ENCODE measurements at places on chromosomes 4 and X.

GRCh38 chr4:137660211-137660610 lies 127.9 kb upstream of the PCDH18 start:
- no peak for DNase-seq

DNA sequence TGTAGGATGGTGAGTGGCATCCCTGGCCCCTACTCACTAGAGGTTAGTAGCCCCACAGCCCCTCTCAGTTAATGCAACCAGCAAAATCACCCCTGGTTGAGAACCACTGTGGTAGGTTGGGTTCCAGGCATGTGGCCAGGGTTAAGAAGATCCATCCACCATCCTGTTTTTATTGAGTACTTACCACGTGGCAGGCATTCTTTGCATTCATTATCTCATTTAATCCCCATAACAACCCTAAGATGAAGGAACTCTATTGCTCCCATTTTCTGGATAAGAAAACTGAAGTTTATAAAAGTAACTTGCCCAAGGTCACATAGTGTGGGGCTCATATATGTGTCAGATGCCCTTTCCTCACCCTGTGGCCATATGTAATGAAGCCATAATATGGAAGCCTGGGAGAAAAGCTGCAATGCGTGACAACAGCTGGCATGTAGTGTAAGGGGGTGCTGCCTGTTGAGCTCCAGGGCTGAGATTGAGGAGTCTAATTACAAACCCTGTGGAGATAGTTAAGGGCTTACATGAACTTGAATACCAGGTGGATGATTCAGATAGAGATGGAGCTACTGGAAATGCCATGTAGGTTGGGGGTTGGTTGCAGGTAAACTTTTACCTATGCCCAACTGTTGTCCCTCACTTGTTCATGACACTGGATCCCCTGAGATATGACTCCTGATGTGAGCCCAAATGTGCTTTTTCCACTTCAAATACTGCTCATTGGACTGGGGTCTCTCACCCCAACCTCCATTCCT lies 100.2 kb upstream of the PGRMC2 start:
- no peak for DNase-seq

DNA sequence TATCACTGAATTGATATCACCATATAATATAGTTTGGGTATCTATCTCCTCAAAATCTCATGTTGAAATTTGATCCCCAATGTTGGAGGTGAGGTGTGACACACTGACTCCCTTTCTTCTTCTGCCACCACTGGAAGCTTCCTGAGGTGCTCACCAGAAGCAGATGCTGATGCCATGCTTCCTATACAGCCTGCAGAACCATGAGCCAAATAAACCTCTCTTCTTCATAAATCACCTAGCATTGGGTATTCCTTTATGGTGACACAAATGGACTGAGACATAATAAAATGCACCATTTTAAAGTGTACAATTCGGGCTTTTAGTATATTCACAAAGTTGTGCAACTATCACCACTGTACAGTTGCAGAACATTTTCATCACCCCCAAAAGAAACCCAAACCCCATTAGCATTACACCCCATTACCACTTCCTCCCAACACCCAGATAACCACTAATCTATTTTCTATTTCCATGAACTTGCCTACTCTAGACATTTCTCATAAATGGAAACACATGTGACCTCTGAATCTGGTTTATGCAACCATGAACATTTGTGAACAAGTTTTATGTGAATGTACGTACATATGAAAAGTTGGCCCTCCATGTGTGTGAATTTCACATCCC lies 148.9 kb downstream of the OPHN1 start:
- no peak for DNase-seq

DNA sequence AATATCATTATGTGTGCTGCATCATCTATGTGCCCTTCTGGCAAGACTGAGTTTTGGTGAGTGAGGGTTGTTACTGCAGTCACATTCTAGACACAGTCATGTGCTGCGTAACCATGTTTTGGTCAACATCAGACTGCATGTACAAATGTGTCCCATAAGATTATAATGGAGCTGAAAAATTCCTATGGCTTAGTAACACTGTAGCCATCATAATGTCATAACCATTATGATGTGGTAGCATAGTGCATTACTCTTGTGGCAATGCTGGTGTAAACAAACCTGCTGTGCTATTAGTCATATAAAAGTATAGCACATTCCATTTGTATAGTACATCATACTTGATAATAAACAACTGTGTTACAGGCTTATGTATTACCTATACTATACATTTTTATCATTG lies 198.1 kb upstream of the NUDT6 start:
- no peak for DNase-seq

DNA sequence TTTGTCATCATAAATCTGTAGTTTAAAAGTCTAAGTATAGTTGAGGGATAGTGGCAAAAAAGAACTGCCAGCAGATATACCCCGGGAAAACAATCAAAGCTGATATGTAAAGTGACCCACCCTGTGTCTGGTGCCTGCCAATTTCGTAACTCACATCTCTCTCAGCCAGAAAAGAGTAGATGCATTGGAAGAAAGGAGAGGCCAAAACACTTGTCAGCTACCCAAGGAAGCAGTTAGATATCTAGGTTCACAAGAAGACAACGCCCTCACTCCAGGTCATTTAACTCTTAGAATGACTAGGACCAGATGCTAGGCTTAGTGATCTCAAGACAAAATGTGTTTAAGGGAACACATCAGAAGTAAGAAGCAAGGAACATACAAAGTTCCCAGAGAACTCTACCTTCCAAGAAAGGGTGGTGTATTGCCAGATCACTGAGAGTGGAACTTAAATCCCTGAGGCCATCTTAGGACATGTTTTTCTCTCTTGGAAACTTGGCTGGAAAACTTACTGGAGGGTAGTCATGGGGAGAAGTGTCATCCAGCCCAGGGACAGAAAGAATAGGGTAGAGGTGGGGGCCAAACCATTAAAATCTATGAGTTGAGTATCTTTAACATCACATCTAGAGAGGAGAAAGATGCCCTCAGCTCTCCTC lies 125.9 kb downstream of the SHISA3 start:
- DNase-seq: no peak

GRCh38 chr4:2961811-2962441 lies 1.3 kb downstream of the NOP14 start:
- no peak for DNase-seq

DNA sequence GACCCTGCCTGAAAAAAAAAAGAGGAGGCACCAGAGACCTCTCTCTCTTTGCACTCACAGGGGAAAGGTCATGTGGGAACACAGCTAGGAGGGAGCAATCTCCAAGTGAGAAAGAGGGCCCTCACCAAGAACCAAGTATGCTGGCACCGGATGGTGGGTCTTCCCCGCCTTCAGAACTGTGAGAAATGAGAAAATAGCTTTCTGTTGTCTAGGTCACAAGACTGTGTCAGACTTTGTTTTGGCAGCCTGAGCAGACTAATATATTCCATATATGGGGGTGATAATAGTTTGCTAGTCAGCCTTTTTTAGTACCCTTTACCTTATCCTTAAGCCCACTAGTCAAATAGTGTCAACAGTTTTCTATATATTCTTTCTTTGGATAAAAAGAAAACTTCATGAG lies 193.0 kb downstream of the TRIML1 start:
- no peak for DNase-seq

DNA sequence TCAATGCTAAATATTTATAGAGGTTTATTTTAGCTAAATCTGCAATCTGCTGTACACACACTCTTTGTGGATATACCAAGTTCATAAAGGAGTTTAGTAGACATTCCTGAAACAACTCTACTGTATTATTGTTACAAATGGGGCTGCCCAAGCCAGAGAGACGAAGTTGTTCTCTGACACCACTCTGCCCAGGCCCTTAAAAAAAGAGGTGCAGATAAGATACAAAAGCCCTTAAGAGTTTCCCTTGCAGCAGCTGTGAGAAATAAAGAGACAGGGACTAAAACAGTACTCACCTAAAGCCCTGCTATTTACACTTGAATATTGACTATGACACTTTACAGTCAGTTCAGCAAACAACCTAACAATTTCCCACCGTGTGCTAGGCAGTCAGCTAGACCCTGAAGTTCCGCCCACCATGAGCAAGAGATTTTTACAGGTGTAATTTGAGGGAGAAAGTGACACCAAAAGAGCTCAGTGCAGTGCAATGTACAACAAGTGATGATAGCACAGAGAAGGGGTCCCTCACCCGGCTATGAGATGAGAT lies 191.7 kb downstream of the PRDM5 start:
- DNase-seq: no peak

DNA sequence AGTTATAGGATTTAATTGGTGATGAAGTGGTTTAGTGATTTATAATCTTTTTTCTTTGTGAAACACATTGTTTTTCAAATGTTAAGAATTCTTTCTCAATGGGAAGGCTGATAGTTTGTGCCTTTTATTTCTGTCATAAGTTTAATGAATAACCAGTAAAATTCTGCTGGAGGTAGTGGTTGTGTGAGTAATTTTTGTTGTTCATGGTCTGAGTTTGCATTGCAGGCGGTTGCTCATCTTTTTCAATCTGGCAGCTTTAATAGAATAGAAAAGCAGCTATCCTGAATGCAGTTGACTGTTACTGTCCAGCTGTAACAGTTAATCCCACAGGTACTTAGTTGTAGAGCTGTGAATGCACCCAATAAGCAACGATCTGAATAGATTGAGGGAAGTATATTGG lies 215.6 kb upstream of the AFF2 start:
- DNase-seq: no peak

GRCh38 chr4:112726041-112726440 lies 89.1 kb downstream of the LARP7 start:
- DNase-seq: no peak

Measured in GM19239 (cell line).